ENCODE measurements at places on chromosomes 12 and 14.

GRCh38 chr12:125262851-125263250 is 197.6 kb downstream of the AACS start:
- no peak for DNase-seq

- peak; percentile 70 for DNase-seq
Measured at GRCh38 chr14:105026802-105027563, 6.1 kb upstream of the CDCA4 start.

DNA sequence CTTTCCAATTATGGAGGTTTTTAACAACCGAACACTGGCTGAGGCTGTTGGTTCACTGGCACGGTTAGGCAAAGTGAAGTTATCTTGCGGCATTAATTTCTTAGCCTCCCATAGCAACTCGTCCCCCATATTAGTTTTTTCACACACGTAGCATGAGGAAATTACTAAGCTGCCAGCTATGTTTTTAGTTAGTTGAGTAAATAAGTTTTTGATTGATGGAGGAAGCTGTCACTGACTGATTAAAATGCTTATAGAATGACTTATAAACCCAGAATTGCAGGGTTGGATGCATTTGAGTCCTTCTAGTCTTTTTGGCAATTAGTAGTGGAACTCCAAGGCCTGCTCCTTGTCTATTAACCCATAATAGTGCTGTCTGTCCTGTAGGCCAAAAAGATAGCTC is 97.1 kb downstream of the ALG10 start:
- DNase-seq, result no peak

DNA sequence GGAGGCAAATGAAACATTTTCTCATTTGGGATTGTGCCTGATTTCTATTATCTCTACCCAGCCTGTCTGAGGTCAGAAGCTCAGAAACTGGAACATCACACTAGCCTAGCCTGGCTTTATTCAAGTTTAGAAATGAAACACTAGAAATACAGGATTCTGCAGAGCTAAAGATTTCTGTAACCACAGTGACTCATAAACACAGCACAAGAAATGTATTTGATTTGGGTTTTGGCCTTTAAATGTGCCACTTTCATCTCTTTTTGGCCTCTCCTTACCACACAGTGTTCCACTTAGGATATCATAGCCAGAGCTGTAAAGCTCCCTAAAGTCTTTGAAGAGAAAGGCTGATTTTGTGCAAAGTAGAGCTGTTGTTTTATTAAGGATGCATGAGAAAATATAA is 307.5 kb downstream of the EMP1 start:
- peak; percentile 36 for DNase-seq

DNA sequence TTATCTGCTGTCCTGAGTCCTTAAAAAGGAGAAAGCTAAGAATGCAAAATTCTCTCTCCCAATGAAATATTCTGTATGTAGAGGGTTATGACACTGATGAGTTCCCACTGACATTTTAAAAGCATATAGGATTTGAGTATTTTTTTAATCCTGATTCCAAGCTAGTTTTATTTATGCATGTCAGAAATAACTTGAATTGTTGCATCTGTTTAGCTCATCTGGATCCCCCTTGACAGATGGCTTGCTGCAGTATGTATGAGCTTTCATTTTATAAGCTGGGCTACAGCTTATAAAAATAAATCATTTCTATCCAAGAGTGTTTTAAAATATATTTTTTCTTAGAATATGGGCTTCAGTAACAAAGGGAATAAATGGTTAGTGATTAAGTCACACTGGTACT is 495.3 kb downstream of the NELL2 start:
- DNase-seq, result no peak

- no peak for DNase-seq
Measured at GRCh38 chr12:3038926-3039510, 38.2 kb upstream of the TSPAN9 start.

DNA sequence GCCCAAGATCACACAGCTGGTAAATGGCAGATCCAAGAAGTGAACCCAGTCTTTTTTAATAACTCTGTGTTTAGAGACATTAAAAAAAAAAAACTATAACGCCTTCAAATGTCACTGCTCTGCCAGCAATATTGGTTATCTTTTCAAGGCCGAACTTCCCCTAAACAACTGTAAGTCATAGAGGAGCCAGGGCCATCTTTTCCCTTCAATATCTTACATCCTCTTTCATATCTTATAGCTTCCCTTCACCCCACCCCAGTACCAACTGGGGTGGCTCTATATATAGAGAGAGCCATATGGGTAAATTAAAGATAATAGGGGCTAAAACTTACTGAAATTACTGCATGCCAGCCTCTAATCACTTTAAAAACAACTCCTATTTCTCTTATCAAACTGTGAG is 100.2 kb downstream of the STAB2 start:
- DNase-seq, result no peak

DNA sequence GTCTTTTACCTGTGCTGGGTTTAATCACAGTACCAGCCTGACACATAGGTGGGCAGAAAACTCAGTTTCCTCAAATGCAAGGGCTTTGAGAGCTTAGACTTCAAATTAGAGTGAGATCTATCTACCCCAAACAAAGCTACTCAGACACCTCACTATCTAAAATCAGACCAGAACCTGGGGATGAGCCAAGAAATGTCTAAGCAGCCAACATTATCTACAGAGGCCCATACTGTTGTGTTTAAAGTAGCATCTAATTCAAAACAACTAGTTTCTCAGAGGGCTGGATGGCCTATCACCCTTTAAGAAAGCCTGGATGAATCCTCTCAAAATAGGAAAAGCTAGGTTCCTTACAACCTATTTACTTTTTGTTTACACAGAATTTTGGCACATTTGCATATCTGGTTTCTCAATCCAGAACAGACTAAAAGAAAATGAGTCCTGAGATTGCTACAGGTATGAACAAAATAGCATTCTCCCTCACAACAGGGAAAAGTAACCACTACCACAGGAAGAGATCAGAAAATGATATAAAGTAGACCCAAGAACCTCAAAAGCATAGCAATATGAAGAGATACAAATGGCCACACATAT is 142.4 kb downstream of the ZFP36L1 start:
- no peak for DNase-seq

DNA sequence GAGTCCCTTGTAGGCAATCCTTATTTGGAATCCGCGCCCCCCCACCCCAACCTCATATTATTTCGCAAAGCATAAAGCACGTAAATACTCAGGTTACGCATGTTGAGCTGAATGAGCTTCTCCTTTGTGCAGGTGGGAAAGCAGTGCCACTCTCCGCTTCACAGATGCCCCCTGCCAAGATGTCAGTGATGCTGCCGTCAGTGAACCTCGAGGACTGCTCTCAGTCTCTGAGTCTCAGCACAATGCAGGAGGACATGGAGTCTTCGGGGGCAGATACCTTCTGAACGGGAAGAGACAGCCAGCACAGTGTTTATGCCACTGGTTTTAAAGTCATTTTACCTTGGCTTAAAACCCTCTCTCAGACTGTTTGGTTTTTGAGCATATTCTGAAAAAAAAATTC is 90.1 kb upstream of the DACT1 start:
- DNase-seq, result no peak

DNA sequence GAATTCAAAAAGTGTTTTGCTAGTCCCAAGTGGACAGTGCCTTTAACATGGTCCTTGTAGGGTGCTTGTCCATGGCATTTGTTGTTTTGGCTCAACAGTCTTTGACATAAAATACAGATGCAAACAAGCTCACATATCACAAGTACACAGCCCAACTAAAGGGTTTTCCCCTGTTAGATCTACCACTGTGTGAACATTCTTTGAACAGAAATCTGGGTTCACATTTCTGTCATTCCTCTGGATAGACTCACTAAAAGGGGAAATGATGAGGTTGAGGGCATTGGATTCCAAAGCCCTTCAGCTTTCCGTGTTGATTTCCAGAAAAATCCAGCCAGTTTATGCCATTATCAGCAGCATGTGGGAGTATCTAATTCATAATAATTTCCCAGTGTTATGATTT is 54.1 kb downstream of the EP400 start:
- peak; percentile 76 for DNase-seq

DNA sequence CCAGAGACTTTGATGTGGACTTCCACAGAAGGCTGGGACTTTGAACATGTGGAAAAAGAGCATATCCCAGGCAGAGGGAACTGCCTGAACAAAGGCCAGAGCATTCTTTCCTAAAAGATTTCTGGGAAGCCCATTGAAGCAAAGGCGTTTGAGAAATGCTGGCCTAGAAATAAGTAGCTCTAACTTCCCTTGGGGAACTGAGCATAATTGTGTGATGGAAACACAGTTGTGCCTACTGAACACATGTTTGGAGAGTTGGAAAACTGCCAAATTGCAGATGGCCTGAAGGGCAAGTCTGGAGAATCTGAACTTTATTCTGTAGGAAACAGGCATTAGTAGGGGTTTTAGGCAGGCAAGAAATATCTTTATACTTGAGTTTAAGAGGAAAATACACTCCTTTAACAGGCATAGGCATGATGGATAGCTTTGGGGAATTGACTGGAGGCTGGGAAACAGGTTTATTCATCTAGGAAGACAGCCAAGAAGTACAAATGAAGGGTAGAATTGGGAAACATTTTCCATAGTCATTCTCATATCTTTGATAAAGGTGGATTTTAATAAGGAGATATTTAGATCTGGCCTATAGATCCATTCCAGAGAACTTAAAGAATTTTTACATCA is 134.1 kb downstream of the TPH2 start:
- no peak for DNase-seq

DNA sequence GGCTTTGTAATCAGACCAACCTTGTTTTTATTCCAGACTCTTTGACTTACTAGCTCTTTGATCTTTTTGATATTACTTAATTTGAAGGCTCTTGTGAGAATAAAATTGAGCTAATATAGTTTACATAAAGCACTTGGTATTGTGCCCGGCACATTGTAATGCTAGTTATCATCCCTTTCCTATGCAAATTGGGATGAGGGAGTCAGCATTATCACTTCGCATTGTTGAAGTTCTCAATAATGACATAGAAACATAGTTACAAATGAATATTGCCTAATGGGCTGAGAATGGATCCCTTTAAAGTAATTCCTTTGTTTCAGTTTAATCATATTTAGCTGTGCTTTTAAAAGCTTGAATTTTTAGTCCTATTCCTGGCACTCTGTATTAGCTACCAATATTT is 36.6 kb downstream of the SUPT16H start:
- DNase-seq, result no peak

GRCh38 chr12:49806321-49806813 is 21.8 kb downstream of the NCKAP5L start:
- no peak for DNase-seq

DNA sequence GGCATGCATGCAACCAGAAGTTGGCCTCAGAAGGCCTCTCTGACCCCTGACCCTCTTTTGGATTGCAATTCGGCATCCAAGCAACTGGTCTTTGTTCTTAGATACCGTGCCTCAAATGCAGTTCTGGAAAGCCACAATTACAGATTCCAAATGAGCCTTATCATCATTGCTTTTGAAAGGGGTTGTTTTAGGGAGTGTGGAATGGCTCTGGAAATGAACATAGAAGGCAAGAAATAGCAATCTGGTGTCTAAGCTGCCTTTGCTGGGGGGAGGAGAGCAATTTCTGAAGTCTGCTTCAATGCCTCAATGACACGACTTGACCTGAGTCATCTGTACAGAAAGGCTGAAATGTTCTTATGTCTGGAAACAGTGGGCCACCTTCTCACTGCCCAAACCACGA is 250.1 kb downstream of the NUAK1 start:
- DNase-seq, result peak; percentile 86

GRCh38 chr12:131894981-131895639 is 688 bp downstream of the ULK1 start:
- DNase-seq, result no peak

GRCh38 chr12:69243099-69244084 is 4.0 kb downstream of the CPSF6 start:
- no peak for DNase-seq

DNA sequence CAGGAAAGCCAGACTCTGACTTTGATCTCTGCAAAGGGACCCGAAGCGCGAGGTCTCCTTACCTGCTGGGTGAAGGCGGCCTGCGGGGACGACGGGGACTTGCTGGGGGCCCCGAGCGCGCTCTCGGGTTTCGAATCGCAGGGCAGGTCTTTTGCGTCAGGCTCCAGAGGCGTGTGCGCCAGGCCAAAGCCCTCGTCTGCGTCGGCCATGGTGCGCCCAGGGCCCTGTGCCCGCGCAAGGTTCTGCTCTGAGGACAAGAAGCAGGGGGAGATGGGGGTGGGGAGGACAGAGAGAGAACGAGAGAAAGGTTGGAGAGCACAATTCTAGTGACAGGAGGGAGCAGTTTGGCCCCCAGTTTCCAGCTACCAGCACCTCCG is 2.3 kb downstream of the TBX5 start:
- peak; percentile 56 for DNase-seq

DNA sequence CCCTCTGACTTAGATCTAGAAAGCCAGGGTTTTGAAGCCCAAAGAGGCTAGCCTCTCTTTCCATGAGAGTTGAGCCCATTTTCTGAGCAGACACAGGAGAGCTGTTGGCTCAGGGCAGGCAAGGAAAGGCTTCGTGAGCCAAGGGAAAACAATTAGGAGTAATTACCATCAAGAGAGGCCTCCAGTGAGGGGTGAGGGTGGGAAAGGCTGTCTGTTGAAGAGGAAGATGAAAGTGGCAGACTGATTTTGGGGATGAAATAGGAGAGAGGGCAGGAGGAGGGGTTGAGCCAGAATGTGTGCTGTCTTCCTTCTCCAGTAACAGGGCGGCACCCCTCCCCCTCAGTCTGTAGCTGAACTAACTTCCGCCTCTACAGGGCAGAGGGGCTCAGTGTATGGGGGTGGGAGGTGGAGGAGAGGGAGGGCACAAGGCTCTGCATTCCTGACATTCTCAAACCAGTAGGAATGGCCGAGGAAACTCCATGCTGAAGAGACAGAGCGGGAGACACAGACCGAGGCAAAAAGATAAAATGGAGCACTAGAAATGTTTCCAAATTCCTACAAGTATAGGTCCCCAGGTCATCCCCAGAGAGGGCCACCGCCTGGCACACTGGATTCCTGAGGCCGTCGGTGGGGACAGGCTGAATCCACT is 33.1 kb upstream of the COL2A1 start:
- peak; percentile 84 for DNase-seq

DNA sequence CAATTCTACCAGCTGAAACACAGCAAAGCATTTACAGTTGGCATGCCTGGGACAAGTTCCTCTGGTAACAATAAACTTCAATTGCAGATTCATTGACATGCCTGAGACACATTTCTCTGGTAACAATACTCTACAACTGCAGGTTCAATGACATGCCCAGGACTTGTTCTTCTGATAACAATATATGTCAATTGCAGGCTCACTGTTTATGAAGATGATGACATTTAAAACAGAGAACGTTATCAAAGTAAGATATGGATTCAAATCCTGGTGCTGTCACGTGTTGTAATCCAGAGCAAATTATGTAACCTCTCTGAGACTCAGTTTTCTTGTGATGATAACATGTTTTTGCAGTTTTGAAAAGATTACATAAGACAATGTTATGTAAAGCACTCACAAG is 20.5 kb downstream of the KITLG start:
- DNase-seq, result no peak

DNA sequence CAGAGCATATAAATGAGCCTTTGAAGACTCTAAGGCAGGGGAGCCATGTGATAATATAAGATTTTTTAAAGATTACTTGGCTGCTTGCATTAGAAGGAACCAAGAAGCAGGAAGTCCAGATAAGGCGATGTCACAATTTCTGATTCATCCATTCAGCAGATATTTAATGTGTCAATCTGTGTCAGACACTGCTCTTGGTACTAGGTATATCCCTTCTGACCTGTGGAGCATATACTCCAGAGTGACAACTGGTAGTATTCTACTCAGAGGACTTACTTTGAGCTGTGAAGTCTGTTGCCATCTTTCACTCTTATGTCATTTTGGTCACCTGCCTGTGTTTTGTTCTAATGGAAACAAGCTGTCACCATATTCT is 10.7 kb downstream of the EID3 start:
- no peak for DNase-seq
